ENCODE measurements at places on chromosomes 13 and 19. TPM values are rescaled to one million over a fixed set of nuclear protein-coding genes. Genes with fewer than 3 reads are reported as not detected.

GRCh38 chr13:99312493-99312883, 5.3 kb upstream of the GPR183 start:
- DNase-seq, result peak; percentile 53

GRCh38 chr13:31105020-31105795, 56.5 kb downstream of the HSPH1 start:
- DNase-seq, result peak; percentile 60

- no peak for DNase-seq
Measured at GRCh38 chr13:32233062-32233461, 82.1 kb downstream of the ZAR1L start.

- peak; percentile 26 for DNase-seq
Measured at GRCh38 chr19:50703915-50704796, 15.4 kb downstream of the SHANK1 start.

DNA sequence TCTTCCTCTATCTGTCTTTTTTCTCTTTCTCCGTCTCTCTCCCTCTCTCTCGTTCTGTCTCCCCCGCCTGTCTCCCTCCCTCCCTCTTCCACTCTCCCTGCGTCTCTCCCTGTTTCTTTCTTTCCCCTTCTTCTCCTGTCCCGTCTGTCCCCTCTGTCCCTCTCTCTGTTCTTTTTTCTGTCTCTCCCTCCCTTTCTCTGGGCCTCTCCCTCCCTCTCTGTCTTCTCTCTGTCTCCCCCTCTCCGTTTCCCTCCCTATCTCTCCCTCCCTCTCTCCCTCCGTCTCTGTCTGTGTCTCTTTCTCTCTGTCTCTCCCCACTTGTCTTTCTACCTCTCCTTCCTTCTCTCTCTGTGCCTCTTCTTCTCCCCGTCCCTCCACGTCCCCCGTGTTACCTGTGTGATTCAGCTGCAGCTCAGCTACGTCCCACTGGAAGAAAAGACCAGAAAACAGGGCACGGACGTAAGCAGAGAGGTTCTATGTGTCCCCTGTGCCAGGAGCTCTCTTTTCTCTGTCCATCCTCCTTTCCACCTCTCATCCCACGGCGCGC, 1.2 kb downstream of the CD70 start:
- no peak for DNase-seq

The EEF2 gene
- 1,599 TPM for total RNA-seq

The IL4I1 gene
- total RNA-seq, result 17.1 TPM
